ENCODE measurements at places on chromosomes 4 and X. TPM values are rescaled to one million over a fixed set of nuclear protein-coding genes. Genes with fewer than 3 reads are reported as not detected.

The SSX3 gene
- not detected for polyA plus RNA-seq

The KLF3 gene
- 13.0 TPM for polyA plus RNA-seq

The CITED1 gene
- polyA plus RNA-seq: 0.60 TPM

The RNF175 gene
- polyA plus RNA-seq: not detected

The UGT2B17 gene
- not detected for polyA plus RNA-seq

The UGT2B11 gene
- not detected for polyA plus RNA-seq

The YY2 gene
- polyA plus RNA-seq: 0.31 TPM

The DOK7 gene
- 5.0 TPM for polyA plus RNA-seq

The BMX gene
- polyA plus RNA-seq: 0.56 TPM

The MAGEB2 gene
- polyA plus RNA-seq: not detected

The CCDC120 gene
- polyA plus RNA-seq: 4.0 TPM

The LEF1 gene
- polyA plus RNA-seq: 3.8 TPM

The MCF2 gene
- polyA plus RNA-seq: 0.08 TPM

The ODAPH gene
- polyA plus RNA-seq: 0.28 TPM

The PSMD10 gene
- polyA plus RNA-seq: 25.4 TPM

The DNAAF6 gene
- polyA plus RNA-seq: not detected

The MAOA gene
- 63.3 TPM for polyA plus RNA-seq

The P2RY8 gene
- 0.76 TPM for polyA plus RNA-seq

The GC gene
- polyA plus RNA-seq: 8.2 TPM

The GIMD1 gene
- not detected for polyA plus RNA-seq

The SPANXN1 gene
- not detected for polyA plus RNA-seq

The FAT1 gene
- polyA plus RNA-seq: 8.7 TPM

The OR13H1 gene
- not detected for polyA plus RNA-seq

Data from stomach (tissue), 19 donors.